Fibroblast of skin of abdomen (primary cell): ENCODE measurements at places on chromosomes 6 and 20.

- no peak for DNase-seq
Observed at GRCh38 chr6:79631693-79632172, 604 bp downstream of the SH3BGRL2 start.

DNA sequence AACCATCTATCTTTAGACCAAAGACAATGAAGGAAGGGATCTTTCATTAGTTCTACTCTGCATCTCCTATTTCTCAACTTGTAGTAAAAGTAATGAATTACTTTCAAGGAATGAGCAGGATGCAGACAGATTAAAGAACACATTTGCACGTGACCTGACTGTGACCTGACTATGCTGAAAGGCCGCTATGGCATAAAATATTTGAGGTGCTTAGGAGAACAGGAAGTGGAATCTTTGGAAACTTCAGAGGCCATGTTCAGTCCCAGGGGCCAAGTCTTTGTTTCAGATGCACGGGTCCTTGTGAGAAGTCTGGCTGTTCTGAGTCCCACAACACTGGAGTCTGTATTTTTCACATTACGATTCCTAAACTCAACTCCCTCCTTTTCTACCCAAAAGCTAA is 41.0 kb downstream of the NINL start:
- DNase-seq: peak; percentile 49

DNA sequence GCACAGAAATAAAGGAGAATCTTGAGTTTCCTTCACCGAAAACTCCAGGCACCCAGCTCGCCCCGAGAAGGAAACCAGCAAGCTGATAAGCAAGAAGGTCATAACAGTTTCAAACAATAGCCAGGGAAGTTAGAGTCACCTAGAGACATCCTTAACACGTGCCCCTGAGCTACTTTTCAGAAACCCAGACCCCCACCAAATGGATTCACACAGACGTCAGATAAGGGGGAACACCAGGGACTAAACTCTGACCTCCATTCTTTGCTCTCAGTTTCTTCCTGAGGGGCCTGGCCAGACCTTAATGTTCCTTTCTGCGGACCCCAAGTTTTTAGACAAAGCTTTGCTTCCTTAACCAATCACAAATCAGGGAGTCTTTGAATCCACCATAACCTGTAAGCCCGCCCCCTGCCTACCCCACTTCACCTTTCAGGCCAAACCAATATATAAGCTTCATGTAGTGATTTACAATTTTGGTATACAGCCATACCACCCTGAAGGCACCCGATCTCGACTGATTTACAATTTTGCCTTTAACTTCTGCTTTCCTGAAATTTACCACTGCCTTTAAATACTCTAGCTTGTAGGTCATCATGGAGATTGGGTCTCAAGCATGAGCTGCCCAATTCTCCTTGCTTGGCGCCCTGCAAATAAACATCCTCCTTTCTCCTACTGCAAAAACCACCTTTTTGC is 11.7 kb downstream of the SOD2 start:
- DNase-seq: no peak

GRCh38 chr20:13220904-13221297 is at the start of gene ISM1:
Gene ISM1 (plus strand): TSS chr20:13221274. CDS start chr20:13221777, 503 bp downstream.
- no peak for DNase-seq

GRCh38 chr6:85044361-85044760 is 280.0 kb upstream of the TBX18 start:
- peak; percentile 69 for DNase-seq

GRCh38 chr6:1247056-1247455 is 64.8 kb upstream of the FOXQ1 start:
- peak; percentile 65 for DNase-seq

- no peak for DNase-seq
Observed at GRCh38 chr6:28809947-28810658, 113.7 kb downstream of the TRIM27 start.

- DNase-seq: no peak
Observed at GRCh38 chr6:62129127-62129526, 156.9 kb downstream of the KHDRBS2 start.
